ENCODE measurements at places on chromosomes 1 and 21.

GRCh38 chr1:14697353-14697752, 98.9 kb downstream of the KAZN start:
- no peak for DNase-seq

DNA sequence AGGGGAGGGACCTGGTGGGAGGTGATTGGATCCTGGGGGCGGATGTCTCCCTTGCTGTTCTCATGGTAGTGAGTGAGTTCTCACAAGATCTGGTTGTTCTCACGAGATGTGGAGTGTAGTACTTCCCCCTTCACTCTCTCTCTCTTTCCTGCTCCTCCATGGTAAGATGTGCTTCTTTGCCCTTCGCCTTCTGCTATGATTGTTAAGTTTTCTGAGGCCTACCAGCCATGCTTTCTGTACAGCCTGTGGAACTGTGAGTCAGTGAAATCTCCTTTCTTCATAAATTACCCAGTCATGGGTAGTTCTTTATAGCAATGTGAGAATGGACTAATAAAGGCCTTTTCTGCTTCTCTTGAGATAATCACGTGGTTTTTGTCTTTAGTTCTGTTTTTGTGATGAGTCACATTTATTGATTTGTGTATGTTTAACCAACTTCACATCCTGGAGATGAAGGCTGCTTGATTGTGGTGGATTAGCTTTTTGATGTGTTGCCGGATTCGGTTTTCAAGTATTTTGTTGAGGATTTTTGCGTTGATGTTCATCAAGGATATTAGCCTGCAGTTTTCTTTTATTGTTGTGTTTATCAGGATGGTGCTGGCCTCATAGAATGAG, 45.5 kb downstream of the RABGAP1L start:
- no peak for DNase-seq

- DNase-seq = peak; percentile 45
Measured at GRCh38 chr1:54842963-54843362, 41.8 kb upstream of the TTC22 start.

GRCh38 chr1:10900251-10900651, 103.8 kb upstream of the CASZ1 start:
- DNase-seq = no peak

GRCh38 chr1:27233667-27234048, 774 bp upstream of the WDTC1 start:
- no peak for DNase-seq

GRCh38 chr21:42247716-42248115, 28.8 kb downstream of the ABCG1 start:
- no peak for DNase-seq

DNA sequence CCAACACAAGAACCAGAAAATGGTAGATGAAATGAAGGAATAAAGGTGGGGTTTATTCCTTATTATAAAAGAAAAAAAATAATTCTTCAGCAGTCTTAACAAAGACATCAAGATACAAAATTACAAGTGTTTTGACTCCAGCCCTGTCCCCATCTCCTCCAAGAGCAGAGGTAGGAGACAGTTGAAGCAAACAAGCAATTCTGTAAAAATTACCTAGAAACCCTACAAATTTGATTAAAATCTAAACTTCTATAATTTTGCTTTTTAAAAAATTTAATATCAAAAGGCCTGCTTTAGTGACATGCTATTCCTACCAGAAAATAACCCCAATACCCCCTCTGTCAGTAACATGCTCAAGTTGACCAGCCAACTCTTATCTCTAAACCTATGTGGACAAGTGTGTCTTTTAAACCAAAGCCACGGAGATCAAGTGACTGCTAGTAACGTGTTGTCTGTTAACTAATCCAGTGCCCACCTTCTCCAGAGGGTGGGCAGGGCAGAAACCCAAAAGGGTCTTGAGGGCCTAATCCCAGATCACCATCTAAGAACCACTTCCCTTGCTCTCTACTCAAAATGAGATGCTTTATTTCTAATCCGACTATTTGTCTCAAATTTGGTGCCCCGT, 8.4 kb downstream of the GLUL start:
- DNase-seq = no peak

DNA sequence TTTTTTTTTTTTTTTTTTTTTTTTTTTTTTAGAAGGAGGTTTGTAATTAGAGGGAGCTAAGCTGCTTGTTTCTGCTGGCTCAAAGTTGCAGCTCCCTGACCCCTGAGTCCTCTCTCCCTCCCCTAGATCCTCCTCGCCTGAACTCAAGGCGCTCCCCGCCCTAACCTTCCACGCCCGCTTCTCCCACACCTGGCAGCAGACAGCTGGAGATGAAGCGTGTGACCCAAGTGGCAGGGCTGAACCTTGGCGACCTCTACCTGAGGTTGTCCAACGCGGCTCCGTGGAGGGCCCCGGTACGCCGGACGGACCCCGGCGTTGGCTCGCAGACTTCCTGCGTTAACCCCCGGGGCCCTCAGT, 795 bp downstream of the NGF start:
- no peak for DNase-seq

DNA sequence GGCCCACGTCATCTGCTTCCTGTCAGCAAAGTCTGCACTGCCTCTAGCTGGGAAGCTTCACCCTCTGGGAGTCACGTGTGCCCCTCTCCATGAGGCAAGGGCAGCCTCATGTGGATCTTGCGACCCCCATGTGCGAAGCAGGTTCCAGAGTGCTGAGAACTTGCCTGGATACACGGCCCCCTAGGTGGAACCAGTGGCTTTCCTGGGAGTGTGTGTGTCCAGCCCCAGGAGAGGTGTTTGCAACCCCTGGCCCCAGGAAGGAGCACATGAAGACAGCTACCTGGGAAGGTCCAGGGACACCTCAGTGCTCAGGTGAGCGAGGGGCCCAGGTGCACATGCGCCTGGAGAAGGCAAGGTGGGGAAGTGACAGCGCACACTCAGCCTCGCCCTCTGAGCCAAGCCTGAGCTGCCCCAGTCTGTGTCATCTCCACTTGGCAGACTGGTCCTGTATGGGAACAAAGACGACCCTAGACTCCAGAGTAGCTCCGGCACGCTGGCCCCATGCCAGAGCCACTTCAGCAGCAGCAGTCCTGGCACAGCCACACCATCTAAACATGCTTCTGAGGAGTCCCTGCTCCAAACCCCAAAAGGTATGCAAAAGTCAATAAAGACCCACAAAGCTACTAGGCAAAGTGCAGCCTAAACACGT, 8.9 kb downstream of the LSS start:
- no peak for DNase-seq

- no peak for DNase-seq
Measured at GRCh38 chr1:180577361-180577760, 18.6 kb downstream of the OVAAL start.

DNA sequence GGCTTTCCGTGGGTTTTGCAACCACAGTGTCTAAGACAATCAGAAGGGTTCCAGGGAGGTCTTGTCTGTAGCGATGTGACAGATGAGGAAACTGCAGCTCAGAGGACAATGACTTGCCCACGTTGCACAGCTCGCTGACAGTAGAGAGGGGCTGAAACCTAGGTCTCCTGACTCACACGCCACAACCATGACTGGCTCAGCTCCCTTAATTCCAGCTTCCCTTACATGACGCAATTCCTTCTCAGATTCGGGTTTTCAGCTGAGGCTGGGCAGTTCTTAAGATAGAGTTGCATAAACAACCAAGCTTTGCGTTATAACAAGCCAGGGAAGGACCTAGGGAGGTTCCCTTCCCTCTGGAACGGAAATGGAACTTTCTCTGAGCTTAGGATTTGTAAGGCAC, 36.3 kb downstream of the DHCR24 start:
- no peak for DNase-seq

GRCh38 chr1:31434101-31434871, 21.3 kb downstream of the SERINC2 start:
- peak; percentile 57 for DNase-seq

DNA sequence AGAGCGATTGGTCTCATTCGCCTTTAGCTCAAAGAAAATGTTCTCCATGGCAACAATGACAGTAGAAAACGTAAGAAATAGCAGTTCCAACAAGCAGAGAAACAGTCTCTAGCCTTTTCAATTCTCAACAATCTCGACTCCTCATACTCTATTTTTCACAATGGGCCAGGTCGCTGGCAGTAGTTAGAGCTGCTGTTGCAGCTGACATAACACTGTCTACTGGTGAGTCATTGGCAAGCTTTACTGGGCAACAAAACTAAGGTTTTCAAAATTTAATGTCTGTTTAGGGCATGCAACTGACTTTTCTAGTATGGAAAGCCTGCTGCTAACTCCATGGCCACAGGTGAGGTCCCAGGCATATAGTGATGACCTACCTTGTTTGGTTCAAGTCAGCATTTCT, 221.1 kb upstream of the KAZN start:
- DNase-seq = no peak

- DNase-seq = no peak
Measured at GRCh38 chr1:27931759-27932158, 3.0 kb upstream of the SMPDL3B start.

- DNase-seq = peak; percentile 62
Measured at GRCh38 chr1:184296466-184297243, 90.2 kb upstream of the C1orf21 start.

GRCh38 chr1:78222225-78222959, 176.6 kb downstream of the GIPC2 start:
- no peak for DNase-seq

GRCh38 chr1:150696162-150696561, 792 bp downstream of the GOLPH3L start:
- no peak for DNase-seq
